ENCODE measurements at places on chromosomes 5 and 9.

DNA sequence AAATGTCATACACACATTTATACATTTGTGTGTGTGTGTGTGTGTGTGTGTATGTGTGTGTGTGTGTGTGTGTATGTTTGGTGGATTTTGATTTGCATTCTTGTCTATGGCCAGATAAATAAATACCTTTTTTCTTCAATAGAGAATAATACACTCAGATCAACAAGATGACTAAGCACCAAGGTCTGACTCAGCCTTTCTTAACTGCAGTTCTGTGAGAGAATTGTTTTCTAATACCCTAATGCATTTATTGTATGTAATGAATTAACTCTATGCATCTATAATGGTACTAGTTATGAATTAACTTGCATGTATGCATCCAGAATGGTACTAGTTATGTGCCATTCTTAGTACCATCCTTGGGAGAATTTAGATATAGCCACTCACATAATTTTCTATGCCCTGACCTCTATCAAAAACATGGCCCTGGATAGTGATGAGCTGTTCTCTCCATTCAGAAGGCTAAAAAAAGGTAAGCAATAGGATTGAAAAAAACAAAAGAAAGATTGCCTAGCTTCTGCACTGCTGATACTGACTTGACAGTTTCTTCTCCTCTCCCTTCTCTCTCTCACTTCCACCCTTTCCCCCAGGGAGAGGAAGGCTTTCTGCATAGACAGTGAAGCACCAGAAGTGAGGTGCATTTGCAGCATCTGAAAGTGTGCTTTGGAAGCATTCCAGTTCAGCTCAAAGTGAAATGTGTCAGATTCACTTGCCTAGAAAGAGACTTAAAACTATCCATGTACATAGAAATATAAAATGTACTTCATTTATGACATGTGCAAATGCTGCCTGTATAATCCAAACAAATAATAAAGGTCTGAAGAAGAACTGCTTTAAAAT, 55.1 kb upstream of the CCDC112 start:
- DNase-seq = no peak

DNA sequence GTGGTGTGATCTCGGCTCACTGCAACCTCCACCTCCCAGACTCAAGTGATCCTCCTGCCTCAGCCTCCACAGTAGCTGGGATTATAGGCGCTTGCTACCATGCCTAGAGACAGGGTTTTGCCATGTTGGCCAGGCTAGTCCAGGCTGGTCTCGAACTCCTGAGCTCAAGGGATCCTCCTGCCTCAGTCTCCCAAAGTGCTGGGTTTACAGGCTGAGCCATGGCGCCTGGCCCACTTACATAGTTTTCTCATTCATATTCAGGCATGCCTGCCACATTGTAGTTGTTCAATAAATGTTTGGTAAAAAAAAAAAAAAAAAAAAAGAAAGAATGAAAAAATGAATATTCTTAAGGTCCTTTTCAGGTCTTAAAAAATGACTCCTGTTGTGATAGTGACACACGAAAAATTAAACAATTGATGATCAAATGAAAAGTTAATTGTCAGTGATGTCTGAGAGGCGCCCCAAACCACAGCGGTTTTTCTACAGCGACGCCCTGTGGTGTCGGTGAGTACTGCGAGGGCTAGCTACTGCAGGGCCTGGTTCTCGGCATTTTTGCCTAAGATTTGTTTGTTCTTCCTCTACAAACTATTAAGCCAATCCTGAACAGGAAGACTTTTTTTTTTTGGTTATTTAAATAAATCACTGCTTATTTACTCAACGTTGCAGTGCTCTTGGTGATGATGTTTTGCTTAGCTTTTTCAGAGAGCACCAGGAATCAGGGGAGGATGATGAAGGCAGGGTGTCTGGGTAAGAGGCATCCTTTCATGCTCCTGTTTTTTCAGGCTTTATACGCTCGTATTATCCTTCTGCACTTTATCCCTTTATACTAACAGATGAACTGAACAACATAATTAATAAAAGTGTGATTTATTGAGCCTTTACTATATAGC, 67.0 kb upstream of the DPYSL3 start:
- DNase-seq = no peak

- DNase-seq = no peak
These were observed 35.0 kb downstream of the TEX10 start for GRCh38 chr9:100317706-100318105.

DNA sequence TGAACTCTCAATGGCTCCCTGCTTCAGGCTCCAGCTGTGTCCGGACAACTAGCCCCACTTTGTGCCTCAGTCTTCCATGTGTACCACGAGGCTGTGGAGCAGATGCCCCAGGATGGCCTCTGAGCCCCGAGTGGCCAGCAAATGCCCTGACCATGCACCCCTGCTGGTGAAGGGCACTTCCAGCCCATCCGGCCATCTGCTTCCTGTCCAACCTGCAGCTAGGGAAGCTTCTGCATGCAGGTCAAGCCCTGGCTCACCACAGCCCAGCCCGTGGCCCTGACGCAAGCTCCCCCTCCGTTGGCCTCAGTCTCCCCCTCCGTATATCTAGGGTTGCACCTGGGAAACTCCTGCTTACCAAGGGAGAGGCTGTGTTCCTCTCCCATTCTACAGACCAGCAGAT, 4.8 kb downstream of the NINJ1 start:
- DNase-seq = no peak

GRCh38 chr9:128917151-128917849, 3.5 kb upstream of the PHYHD1 start:
- DNase-seq = no peak
